IMR-90 (cell line): ENCODE measurements at places on chromosomes 4 and X. TPM values are rescaled to one million over a fixed set of nuclear protein-coding genes. Genes with fewer than 3 reads are reported as not detected.

GRCh38 chr4:53688186-53688790 lies 97.0 kb upstream of the LNX1 start:
- peak; percentile 100 for DNase-seq

Gene RAB33A
- total RNA-seq, result 0.83 and 1.6 TPM in 2 replicates

DNA sequence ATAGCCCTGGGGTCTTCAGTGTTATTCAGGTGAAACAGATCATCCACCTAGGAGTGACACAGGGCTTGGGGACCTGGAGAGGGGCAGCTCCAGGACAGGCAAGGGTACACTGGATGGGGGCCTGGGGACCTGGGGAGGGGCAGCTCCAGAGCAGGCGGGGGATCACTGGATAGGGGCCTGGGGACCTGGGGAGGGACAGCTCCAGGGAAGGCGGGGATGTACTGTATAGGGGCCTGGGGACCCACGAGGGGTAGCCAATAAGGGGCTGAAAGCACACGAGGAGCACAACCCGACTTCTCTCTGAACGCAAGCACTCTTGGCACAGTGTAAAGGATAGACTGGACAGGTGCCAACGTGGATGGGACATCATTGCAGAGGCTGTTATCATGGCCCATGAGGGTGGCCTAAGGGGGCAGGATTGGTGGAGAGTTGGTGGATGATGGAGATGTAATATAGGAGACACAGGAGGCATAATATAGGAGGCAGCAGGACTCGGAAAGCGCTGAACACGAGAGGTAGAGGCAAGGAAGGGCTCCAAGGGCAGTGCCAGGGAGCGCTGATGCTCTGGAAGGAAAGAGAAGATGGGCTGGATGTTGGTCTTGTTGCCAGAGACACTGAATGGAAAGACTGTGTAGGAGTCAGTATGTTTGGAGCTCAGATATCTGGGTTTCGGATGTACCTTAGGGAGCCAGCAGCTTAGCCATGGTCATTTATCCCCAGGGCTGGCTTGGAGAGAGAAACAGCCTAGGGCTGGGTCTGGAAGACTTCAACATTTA lies 37.9 kb upstream of the FGFBP2 start:
- no peak for DNase-seq

GRCh38 chr4:62661821-62662220 lies 1461.7 kb downstream of the ADGRL3 start:
- no peak for DNase-seq

Gene SATL1
- not detected in 2 replicates for total RNA-seq
